ENCODE measurements at places on chromosomes 12 and 14.

GRCh38 chr12:50074936-50075807 is 10.0 kb upstream of the SMARCD1 start:
- DNase-seq, result no peak

DNA sequence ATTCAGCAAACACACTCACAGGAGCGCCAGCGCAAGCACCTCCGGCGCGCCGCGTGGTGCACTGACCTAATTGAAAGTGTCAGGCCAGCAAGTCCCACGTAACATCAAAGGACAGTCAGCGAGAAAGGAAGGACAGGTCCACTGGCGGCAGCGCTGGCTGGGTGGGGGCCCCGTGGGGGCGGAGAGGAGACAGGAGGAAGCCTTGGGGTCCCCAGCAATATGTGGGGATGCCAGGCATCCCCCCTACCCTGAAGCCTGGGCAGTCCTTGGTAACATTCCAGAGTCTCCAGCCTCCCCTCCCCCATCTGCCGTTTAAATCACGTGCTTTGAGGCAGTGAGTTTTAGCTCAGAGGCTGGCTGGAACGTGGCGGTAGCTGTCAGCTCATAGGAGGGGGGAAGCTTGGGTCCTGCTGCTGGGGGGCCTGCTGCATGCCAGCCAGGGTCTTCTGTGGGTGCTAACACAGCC is 159.2 kb downstream of the CALM1 start:
- no peak for DNase-seq

- DNase-seq, result no peak
Measured at GRCh38 chr12:112430929-112431328, 12.2 kb downstream of the PTPN11 start.

- DNase-seq, result no peak
Measured at GRCh38 chr14:106129274-106129673, 602.9 kb downstream of the TMEM121 start.

DNA sequence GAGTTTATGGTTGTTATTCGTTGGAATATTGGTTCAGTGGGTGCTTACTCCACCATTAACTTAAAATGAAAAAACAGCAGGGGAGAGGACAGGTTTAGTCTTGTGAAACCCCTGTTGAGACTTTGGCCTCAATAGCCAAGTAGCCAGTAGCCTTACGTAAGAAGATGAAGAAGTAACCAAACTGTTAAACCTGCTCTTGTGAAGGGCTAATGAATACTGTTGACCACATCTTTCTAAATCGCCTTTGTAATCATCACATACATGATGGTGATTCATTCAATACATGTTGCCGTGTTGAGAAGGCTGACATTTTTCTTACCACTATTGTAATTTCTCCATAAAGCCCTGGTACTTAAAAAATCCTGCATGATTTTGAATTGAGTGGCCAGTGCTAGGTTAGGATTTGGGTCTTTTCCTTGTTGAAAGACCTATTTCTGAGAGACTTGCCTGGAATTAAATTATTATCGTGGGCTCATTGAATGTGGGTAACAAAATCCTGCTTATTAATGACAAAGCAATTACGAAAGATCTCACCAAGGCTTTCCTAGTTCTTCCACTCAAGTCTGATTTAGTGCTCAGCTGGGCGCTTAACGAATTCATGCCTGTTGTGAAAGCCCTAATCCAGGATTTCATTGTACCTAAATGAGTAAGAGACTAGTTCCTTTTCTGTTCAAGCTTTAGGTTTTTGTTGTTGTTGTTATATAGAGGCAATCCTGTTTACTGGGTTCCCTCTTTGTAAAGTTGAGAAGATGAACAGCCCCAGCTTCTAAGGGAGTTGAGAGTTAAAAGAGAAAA is 333.1 kb downstream of the FUT8 start:
- DNase-seq, result no peak

DNA sequence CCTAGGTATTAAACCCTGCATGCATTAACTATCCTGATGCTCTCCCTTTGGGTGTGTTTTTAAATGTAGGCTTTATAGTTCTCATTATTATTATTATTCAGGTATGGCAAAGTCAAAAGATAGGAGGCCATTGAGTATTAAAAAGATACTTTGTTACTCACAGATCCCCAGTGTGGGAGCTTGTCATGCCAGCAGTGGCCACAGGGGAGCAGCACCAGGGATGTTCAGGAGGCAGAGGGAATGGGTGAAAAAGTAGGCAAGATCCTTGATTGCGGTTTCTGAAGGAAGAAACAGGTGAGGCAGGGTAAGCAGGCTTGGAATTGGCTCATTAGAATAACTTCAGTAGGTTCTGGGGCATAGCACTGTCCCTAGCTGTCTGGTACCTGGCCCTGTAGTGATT is 382.2 kb downstream of the MED13L start:
- DNase-seq, result no peak

DNA sequence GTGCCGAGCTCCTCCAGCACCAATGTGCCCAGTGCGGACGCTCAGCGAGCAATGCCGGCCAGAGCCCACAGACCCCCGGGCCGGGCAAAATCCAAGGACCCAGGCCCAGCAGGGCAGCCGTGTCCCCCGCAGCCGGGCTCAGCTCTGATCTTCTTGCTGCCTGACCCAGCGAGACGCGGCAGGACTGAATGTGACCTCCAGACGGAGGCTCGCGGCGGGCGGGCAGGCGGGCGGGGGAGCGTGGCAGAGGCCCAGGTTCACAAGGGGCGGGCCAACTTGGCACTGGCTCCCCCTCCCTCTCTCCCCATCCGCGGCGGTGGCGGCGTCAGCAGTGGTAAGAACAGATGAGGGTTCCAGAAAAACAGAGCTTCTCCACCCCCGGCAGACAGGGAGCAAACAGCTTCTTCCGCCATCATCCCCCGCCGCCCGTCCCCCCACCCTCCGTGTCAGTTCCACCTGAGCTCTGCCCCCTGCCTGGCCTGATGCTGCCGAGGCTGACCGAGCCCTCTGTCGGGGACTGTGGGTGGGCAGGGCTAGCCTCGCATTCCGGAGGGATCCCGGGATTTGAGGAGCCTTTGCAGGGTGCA is 94.3 kb downstream of the RFLNA start:
- no peak for DNase-seq

Data from cortex of kidney (tissue), 1 donor.